Activated CD4-positive, alpha-beta T cell treated with anti-CD3 and anti-CD28 coated beads, Interleukin-2, amount 50 U/mL, for 48 hours (primary cell): ENCODE measurements at places on chromosomes 6 and 20.

DNA sequence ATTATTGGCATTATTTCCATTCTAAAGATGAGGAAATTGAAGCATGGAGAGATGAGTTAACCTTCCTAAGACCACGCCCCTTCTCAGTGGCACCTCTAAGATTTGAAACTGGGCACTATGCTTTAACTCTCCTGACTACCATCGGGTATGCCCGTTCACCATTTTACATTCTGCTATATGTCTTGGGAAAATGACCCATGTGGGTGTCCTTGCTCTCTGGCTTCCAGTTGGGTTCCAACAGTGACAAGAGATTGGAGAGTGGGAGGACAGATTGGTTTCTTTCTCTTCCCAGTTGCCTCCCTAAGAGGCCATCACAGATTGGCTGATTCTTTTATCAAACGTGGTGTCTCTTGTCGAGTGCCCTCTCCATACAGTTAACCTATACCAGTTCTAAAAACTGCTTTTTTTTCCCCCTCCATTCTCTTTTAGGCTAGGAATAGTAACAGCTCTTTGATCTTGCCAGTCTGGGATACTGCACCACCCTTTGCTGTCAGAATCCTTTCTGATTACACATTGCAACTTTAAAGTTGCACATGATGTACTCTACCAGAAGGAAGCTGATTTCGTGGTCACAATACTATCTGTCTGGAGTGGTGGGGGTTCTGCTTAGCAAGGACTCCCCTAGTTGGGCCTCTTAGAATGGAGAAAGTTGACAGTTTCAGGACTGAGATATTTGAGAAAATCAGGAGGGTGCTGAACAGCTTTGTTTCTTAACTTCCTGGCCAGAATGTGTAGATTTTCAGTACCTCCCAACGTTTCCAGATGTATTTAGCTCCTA lies 88.0 kb upstream of the ELOVL5 start:
- no peak for DNase-seq

DNA sequence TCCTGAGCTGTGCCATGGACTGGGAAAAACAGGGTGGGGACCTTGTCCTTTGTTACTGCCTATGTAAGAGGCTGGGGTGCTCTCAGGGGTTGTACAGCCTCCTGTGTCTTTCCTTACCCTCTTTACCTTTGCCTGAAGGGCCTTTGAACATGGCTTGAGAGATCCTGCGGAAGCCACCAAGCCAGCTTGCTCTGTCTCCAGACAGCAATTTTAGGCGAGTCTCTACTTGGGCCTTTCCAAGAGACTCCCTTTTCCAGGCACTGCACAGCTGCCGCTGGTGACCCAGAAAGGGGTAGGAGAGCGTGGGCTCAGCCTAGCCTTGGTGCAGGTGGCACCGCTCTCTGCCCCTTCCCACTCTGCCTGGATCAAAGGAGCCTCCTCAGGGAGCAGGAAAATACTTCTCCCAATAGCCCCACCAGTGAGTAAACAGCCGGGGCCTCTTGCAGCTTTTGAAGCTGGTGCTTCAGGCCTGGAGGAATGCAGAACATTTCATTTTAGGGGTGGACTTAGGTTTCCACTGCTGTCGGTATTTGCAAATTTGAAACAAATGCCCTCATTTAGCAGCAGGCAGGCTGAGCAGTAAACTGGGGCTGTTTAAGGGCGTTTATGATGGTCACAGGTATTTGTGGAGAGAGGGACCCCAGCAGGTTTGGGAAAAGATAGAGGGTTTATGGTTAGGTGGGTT lies 13.9 kb downstream of the PTK7 start:
- DNase-seq = no peak

DNA sequence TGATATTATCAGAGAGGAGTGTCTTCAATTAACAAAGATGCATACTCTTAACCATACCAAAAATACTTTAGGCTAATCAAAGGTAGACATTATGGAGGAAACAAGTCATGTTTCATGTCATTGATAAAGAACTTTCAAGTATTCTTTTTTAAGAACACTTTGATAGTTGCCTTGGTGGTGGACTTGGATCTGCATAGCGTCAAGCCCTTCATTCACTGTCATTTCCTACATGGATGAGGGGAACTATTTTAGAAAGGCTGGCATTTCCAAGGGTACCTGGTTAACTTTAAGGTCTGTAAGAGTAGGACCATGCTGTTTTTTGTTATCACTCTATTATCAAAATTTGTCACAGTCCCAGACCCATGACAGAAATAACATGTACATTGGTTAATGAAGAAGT lies 622.5 kb downstream of the PKHD1 start:
- no peak for DNase-seq

GRCh38 chr20:2759143-2759542 lies 41.3 kb downstream of the CPXM1 start:
- DNase-seq = no peak

- no peak for DNase-seq
Measured at GRCh38 chr6:140731741-140732140, 1357.3 kb upstream of the CITED2 start.

- DNase-seq = no peak
Measured at GRCh38 chr6:15614277-15614676, 48.6 kb downstream of the DTNBP1 start.

GRCh38 chr6:72894091-72894490 lies 272.2 kb downstream of the KCNQ5 start:
- DNase-seq = no peak

GRCh38 chr6:35453236-35453635 lies 1.1 kb downstream of the FANCE start:
- no peak for DNase-seq

GRCh38 chr6:20058912-20059311 lies 153.4 kb downstream of the MBOAT1 start:
- no peak for DNase-seq

DNA sequence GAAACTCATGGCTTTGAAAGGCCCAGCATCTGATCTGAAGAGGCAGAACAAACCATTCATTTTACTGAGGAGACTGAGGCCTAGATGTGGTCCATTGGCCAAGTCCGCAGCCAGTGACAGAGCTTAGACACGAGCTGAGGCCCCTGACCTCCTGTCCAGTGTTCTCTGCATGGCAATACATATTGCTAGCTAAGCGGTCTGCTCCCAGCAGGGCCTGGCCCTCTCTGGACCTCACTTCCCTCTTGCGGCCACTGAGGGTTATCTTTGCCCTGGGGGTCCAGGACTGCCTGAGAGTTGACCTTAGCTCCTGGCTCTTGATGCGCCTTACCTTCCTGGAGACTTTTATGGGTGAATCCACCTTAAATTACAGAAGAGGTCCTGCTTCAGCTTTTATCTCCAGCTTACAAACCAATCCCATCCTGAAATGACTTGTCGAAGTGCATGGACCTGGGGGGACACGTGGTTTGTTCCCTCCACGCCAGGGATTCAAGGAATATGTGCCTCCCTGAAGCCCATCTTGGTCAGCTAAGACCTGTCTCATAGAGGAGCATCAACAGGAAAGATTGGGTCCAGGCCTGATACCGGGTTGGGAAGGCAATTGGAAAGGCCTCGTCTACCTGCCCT lies 75.6 kb downstream of the CNBD2 start:
- no peak for DNase-seq

- DNase-seq = no peak
Measured at GRCh38 chr6:110738899-110739365, 76.3 kb downstream of the CDK19 start.

- DNase-seq = no peak
Measured at GRCh38 chr6:134934793-134935485, 15.0 kb downstream of the ALDH8A1 start.

- peak; percentile 56 for DNase-seq
Measured at GRCh38 chr6:26284537-26285142, 80.4 kb upstream of the BTN3A2 start.

DNA sequence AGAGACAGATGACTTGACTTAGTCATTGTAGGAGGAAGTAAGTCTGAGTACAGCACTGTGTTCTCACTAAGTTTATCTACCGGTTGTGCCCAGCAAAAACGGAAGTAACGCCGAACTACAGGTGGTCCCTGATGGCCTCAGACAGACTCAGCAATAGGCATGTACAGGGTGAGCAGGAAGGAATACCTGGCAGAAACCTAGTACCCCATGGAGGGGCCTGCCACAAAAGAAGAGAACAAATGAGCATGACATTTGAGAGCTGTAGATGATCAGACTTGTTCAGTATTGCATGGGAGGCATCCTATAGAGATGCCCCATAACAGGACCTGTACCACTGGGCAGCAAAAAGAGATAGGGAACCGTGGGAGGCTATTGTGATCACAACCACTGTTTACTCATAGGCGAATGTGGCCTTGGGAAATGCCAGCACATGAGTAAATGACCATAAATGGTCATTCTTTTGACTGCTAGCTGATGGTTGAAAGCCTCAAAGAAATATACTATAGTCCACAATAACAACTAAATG lies 106.4 kb upstream of the TAB2 start:
- DNase-seq = peak; percentile 30

DNA sequence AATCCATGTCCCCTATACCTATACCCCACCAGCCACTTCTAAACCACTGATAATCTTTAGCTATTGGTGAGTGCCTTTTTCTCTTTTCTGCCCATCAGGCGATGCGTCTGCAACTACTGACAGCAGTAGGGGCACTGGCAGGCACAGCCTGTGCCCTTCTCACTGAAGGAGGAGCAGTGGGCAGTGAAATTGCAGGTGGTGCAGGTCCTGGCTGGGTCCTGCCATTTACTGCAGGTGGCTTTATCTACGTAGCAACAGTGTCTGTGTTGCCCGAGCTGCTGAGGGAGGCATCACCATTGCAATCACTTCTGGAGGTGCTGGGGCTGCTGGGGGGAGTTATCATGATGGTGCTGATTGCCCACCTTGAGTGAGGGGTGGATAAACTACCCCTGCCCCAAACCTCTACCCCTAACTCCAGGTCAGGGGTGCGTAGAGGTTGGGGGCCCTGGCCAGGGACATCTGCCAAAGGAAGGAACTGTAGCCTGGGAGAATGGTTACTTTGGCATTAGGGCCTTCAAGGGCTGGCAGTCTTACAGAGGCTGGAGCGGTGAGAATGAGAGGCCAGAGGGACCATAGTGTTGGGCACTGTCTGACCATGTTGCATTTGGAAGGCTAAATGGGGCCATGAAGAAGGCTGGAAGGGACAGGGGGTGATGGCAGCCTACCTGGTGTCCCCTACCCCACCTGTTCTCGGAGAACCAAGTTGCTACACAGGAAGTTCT lies 851 bp upstream of the HSD17B8 start:
- DNase-seq = no peak

GRCh38 chr20:11790046-11790445 lies 127.6 kb upstream of the BTBD3 start:
- no peak for DNase-seq

DNA sequence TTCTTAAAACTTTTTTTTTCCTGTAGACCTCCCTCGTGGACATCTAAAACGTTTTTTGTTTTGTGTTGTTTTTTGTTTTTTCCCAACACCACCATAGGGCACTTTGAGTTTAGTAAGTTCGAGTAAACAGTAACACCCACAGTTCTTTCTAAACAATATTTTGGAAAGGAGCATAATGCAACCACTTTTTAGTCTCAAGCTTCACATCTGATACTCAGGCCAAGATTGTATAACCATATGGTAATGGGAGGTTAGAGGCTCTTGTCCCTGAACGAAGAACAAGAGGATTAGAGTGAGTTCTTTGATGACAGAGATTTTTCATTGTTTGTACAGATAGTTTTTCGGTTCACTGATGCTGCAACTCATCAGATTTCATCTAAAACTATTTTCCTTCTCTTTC lies 144.6 kb downstream of the MTHFD1L start:
- DNase-seq = no peak

GRCh38 chr6:41008011-41008410 lies 31.0 kb downstream of the UNC5CL start:
- DNase-seq = no peak

- no peak for DNase-seq
Measured at GRCh38 chr6:140850438-140850837, 1282.3 kb upstream of the GJE1 start.

- DNase-seq = no peak
Measured at GRCh38 chr6:16694781-16695578, 66.3 kb downstream of the ATXN1 start.

GRCh38 chr20:38748861-38749149 lies 545 bp downstream of the ACTR5 start:
- DNase-seq = peak; percentile 71

DNA sequence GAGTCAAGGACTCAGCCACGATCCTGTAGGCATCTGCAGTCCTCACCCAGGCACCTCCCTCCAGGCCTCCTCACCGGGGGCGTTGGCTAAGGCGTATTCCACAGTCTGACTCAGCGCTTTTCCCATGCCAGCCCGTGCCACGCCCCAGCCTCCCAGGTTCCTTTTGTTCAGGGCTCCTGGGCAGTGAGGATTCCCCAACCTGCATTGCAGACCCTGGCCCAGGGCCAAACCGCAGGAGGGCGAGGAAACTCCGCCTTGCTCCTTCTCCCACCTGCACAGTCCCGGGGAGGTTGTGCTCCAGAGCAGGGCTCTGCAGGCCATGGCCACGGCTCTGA lies 202.8 kb upstream of the CST7 start:
- DNase-seq = no peak

GRCh38 chr6:88380083-88380482 lies 213.9 kb upstream of the CNR1 start:
- no peak for DNase-seq

DNA sequence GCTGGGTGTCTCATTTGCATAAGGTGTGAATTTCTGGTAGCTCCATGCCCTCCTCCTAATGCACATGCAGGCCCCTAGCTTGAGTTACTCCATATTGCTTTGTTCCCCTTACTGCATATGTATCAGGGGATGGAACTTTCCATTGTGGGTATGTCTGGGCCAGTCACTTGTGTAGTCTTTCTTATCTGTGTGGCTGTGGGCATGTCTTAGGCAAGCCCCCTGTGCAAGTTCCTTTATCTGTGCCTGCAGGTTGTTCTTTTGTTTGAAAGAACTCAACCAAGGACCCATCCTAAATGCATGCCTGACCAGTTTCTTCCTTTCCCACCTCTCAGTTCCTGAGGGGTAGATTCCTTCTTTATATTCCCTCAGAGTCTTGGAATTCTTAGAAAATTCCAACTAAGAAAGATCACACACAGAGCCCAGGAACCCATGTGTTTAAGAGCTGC lies 23.6 kb downstream of the MBOAT1 start:
- no peak for DNase-seq

DNA sequence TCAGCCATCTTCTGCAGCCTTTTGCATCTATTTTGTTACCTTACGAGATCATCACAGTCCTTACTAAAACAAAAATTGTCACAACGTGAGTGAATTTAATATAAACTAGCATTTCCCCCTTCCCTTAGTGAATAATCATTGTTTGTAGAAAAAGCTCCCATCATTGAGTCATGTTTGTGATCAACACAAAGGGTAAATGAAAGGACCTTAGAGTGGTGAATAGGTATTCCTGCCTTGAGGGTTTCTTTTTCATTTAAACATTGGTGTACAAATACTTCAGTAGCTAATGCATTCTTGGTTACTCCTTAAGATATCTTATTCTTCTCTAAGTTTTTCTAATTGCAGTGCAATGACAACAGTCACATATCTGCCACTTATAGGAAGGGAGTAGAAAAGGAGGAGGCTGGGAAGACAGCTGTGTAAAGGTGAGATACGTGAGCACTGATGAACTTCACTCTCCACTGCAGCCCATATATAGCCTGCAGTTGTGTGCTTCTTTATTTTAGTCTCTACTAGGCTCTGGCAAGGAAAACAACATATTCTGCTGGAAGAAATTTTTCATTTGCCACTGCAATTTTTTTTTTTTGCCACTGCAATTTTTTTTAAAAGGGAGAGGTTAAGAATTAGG lies 27.8 kb downstream of the ADGRG6 start:
- no peak for DNase-seq

- DNase-seq = peak; percentile 3
Measured at GRCh38 chr6:110255211-110255750, 75.1 kb downstream of the CDC40 start.
